Tongue (tissue), 3 donors: ENCODE measurements at places on chromosomes 11 and 22. TPM values are rescaled to one million over a fixed set of nuclear protein-coding genes. Genes with fewer than 3 reads are reported as not detected.

MUC6 gene
- total RNA-seq = not detected

DNA sequence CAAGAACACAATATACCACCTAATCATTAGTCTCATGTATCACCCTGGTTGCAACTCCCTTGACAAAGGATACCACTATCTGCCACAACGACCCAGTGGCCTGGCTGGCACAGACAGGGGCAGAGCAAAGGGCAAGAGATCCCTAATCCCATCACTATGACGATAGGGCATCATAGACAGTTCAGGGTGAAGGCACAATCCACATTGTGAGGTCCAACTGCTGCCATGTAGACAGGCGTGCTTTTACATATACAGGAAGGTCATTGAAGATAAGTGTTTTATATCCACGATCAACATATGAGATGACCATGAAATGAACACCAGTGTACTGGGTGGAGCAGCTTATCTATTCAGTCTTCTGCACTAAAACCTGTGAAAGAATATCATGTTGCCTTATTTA, 94.6 kb downstream of the IGLL1 start:
- DNase-seq = no peak

- DNase-seq = no peak
Observed at GRCh38 chr11:73331138-73331916, 23.3 kb downstream of the ARHGEF17 start.

DNA sequence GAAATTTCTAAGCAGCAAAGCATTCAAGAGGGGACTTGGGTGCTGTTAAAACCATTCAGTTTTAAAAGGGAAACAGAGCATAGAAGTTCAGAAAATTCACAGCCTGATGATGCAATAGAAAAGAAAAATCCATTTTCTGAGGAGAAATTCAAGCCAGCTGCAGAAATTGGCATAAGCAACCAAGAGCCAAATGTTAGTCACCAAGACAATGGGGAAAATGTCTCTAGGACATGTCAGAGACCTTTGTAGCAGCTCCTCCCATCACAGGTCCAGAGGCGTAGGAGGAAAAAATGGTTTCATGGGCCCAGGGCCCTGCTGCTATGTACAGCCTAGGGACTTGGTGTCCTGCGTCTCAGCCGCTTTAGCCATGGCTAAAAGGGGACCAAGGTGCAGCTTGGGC, 5.5 kb upstream of the IRAG1 start:
- no peak for DNase-seq

DNA sequence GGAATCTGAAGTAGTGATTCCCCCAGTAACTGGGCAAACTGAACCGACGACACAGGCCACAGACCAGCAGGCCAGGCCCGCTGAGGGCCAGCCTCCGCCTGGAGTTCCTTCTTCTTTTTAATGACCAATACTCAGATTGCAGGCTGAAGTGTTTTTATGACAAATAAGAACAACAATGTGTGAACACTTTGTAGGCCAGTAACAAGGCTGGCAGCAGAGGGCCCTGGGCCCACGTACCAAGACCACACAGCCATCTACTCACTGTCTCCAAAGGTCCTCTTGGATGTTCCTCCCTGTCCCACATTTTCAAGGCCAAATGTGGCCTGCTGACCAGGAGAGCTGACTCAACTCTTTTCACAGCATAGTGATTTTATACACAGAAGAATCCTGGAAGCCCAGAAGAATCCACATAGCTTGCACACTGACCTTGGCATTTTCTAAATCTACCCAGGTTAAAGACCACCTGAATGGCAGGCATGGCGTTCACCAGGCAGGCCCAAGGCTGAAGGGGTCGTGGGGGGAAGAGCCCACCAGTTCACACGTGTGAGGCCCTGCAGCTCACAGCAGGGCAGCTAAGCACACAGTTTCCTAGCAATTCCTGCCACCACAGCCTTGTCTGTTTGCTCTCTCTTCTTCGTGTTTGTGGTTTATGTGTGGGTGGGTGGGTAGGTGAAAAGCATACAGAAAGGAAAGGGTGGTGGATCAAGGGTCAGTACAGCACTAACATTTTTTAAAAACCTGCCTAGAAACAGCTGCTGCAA, 13.3 kb downstream of the SMCO4 start:
- no peak for DNase-seq

DNA sequence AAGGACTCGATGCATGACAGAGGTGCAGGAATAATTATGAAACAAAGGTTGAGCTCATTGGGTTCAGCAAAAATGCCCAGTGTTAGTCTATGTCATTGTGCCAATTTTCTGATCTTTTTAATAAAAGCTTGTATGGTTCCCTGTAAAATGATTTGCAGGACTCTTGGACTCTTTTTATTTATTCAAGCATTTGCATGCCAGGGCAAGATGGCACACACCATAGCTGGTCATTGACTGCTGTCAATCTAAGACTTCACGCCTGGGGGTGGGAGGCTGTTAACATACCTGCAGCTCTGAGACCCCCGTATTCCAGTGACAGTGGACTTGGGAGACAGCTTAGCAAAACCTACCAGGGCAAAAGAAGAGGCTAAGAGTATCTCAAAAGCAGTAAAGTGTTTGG, 32.0 kb upstream of the ANO1 start:
- no peak for DNase-seq
